Activated CD8-positive, alpha-beta memory T cell treated with anti-CD3 and anti-CD28 coated beads for 1 hour (primary cell): ENCODE measurements at places on chromosomes 7 and 10.

GRCh38 chr7:39633563-39634477, 10.4 kb downstream of the RALA start:
- DNase-seq = no peak

DNA sequence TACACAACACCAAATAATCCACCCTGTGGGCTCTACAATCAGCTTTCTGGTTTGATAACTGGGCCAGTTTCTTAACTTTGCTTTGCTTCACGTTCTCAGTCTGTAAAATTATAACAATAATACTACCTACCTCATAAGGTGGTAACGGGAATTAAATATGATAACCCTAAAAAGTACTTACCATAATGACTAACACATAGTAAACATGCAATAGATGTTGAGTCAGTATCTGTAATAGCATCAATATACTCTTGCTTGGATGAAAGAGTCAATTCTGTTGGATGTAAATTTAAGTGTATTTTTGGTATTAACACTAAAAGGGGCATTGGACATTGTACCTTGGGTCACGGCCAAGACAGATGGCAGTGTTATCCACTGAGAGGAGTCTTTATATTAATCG, 160.5 kb downstream of the FOXP2 start:
- no peak for DNase-seq

DNA sequence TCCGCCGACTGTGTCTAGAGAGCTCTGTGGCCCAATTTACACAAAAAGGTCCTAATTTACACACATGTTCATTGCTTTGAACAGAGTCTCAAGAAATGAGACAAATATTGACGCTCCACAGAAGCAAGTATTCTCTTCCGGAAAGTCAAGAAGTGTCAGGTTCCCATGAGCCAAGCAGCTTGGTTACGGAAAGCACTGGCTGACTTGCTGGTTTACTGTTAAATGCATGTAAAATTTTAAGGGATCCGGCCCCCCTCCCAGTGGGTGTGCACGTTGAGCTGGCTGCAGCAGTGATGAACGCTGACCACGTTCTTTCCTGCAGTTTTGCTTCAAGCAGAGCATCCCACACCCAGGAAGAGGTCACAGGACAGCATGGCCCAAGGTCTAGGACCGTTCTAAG, 76.8 kb downstream of the DIP2C start:
- DNase-seq = no peak

DNA sequence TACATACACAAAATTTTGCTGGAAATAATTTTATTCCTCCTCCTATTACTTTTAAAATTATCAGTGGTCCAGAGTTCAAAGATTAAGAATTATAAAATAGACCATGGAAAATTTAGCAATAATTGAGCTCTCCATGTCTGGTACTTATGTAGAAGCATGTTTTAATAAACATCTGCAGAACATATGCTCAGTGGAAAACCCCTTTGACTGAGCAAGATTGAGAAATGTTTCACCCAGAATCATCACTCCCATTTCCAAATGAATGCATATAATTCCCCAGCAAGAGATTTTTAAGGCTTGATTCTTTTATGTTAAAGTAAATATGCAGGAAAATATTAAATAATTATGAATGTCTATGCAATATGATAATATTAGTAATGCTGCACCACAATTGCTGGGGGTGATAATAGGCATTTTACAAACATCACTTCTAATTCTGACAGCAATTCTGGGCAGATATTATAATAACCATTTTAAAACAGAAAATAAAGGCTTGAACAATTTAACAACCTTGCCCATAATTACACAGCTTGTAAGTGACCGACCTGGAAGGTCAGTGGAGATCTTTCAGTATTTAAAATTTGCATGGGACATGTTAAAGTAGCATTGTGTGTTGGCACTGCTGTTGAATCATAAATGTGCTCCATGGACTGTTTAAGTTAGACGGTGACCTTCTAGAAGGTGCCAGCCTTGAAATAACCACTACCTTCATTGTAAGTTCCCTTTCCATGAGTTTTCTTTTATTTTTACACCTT, 45.6 kb upstream of the TES start:
- DNase-seq = no peak

DNA sequence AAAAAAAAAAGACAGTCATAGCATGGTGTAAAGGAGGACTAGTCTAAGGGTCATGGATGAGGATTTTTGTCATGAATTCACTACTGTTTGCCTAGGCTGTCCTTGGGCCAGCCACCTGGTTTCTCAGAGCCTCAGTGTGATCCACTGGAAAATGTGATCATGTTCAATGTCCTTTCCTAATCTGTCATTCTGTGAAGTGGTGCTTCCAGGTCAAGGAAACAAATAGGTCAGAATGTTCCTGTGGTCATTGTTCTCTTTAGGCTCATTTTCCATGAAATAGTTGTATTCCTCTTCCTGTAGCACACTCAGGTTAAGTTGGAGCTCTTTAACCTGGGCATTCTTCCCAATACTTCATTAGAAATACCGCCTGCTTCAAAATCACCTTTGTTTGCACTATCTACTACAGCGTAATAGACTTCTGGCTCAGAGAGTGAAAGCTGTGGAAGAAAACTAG, 16.5 kb downstream of the CD36 start:
- DNase-seq = no peak

GRCh38 chr10:26781797-26782196, 79.0 kb downstream of the ABI1 start:
- no peak for DNase-seq
